ENCODE measurements at places on chromosomes 2 and 18.

DNA sequence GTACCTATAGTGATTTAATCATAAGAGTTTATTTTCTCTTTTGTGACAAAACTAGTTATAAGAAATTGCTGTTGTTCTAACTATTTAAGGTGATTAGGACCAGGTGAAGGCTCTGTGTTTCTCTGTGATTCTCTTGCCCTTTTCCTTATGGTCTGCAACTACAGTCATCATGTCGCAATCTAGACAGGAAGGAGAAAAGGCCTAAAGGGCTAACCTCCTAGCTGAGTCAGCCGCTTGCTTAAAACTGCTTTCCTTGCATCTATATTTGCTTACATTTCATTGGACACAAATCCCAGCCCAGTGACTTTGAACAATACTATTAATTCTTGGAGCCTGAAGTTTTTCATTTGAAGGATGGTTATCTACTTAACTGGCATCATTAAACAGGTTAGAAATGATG is 93.1 kb downstream of the PIK3C3 start:
- DNase-seq = no peak

GRCh38 chr18:34321066-34321465 is 96.4 kb upstream of the NOL4 start:
- no peak for DNase-seq

DNA sequence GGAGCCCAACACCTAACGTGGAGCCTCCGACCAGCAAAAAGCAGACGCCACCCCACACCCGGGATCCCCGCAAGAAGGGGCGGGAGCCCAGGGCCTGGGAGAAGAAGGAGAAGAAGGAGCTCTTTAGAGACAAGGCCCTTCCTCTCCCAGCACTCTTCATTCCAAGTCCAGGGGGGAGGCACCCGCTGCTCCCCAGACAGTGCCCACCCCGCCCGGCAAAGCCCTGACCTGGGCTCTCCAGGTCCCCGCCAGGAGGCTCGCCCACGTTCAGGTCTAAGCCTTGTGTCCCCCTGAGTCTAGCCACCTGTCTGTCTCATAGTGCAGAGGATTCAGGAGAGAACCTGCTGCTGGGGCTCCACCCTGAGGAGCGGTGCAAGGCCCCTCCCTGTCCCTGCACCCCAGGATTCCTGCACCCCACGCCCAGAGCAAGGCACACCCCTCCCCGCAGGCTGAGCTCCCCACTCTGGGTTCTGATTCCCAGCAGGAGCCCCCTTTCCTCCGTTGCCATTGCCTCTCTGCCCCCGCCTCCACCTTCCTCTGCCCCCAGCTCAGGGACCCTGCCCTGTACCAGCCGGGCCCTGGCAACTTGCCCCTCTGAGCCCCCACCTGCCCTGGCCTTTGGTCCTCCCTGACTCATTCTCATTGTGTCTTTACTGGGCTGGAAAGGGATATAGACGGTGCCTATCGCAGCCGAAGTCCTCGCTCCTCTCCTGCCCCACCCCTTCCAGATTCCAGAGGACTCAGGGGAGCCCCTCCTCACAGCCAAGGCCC is 33.5 kb upstream of the GPC1 start:
- no peak for DNase-seq

GRCh38 chr2:127219171-127220070 is 678 bp downstream of the CYP27C1 start:
- DNase-seq = no peak

GRCh38 chr2:205811387-205811786 is 129.1 kb downstream of the NRP2 start:
- DNase-seq = no peak

Measured in activated CD4-positive, alpha-beta T cell treated with anti-CD3 and anti-CD28 coated beads, Interleukin-2, amount 10 ng/mL, durations not matched to agents 7 days and 5 days (primary cell).